ENCODE measurements at places on chromosomes 1 and 21.
A peak's percentile ranks its signal among the peaks of the same experiment; 100 is the strongest.

GRCh38 chr1:181423301-181423918 lies 59.9 kb upstream of the CACNA1E start:
- DNase-seq = no peak

DNA sequence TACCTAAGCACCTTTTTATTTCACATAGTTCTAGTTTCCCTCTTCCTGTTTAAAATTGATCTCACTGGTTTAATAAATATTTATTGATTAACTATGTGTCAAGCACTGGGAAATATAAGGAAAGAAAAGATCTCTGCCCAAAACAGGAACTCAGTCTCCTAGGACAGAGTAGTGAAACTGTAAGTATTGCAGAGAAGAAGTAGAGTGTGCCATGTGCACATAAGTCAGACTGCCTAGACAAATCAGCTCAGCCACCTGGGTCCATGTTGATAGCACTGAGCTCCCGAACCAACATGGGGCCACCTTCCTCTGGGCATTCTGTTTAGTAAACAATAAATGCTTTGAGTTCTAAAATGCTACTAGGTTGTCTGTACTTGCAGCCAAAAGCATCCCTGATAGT lies 9.8 kb upstream of the SSX2IP start:
- DNase-seq = no peak

GRCh38 chr1:67755619-67756018 lies 70.6 kb downstream of the GADD45A start:
- DNase-seq = no peak

DNA sequence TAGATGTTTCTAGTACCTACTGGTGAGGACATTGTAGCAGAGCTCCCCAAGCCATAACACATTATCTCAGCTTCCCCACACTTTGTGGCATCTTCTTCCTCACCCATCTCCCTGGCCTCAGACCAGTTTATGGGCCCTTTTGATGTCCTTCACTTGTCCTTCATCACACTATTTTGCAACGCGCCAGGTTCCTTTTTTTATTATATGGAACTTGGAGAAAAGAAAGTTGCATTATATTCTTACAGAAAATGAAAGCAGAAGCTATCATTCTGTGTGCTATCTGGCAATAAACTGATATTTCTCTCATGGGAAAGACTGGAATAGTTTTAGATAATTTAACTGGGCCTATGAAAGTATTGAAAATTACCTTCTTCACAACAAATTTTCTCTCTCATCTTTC lies 196.9 kb upstream of the ETV3 start:
- DNase-seq = no peak

GRCh38 chr1:155688324-155689080 lies at the start of gene YY1AP1:
YY1AP1 (minus strand) TSS chr1:155688774; CDS start chr1:155680436, 8,338 bp downstream.
- peak; percentile 89 for DNase-seq

- DNase-seq = no peak
Measured at GRCh38 chr21:39374046-39374445, 25.2 kb upstream of the HMGN1 start.

- DNase-seq = no peak
Measured at GRCh38 chr1:30610917-30611316, 112.5 kb downstream of the MATN1 start.

GRCh38 chr1:55823541-55824250 lies 608.5 kb upstream of the USP24 start:
- DNase-seq = no peak

DNA sequence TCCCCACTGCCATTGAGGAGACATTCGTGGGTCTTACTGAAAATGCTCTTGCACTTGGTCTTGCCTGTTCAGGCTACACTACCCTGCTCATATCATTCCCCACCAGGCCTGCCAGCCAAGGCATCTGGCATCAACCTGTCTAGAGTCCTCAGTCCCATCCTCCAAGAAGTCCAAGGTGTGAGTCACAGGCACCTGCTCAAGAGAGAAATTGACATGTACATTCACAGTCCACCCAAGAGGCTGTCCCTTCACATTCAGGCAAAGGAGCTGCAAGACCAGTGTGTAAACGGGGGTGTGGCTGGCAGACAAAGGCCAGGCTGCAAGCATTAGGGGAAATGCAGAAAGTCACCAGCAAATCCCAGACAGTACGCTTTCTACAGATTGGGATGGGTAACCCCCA lies 13.1 kb upstream of the PLA2G2C start:
- DNase-seq = no peak

DNA sequence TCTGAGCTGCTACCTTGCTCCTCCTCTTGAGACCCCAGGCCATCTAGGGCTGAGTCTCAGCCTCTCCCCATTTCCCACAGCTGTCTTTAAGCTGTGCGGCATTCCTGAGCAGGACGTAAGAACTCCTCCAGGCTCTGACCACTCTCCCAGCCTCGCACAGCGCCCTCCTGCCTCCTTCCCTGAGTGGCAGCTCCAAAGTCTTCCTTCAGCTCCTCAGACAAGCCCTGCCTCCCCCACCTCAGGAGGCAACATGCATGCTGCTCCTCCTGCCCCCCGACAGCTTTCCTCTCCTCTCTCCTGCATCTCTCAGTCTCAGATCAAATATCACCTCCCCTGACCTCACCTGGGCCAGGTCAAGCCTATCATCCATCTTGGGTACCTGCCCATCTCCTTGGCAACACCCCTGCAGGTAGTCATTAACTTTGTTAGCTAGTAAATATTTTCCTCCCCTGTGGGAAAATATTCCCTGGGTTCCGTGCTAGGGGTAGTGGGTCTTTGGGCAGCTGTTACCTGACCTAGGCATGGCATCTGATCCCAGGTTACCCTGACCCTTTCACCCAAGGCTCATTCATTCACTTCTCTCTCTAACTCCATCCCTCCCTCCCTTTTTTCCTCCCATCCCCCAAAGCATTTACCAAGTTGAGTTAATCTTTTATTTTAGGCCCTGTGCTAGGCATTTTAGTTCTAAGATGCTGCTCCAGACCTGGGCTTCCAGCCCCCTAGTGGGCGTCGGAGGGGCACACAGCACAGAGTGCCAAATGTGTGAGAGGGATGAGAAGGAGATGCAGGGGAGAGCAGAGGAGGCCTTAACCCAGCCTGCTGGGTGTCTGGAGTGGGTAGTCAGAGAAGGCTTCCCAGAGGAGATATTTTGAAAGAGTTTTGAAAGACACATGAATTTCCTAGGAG lies 419.9 kb downstream of the PTPRU start:
- no peak for DNase-seq

DNA sequence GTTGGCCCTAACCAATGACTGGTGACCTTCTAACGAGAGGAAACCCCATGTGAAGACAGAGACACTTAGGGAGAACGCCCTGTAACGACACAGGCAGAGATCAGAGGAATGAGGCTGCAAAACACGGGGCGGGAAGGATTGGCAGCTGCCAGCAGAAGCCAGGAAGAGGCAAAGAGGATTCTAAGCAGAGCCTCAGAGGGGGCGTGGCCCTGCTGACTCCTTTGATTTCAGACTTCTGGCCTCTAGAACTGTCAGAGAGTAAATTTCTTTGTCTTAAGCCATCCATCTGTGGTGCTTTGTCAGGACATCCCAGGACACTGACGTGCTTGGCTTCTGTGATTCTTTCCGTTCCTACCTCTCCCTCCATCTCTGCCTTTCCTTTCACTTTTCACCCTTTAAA lies 79.3 kb downstream of the SH3BGR start:
- DNase-seq = no peak

- no peak for DNase-seq
Measured at GRCh38 chr1:98515744-98516143, 145.8 kb upstream of the SNX7 start.

GRCh38 chr1:192980856-192981255 lies 78.3 kb downstream of the UCHL5 start:
- DNase-seq = no peak

GRCh38 chr1:218779341-218780100 lies 394.2 kb upstream of the LYPLAL1 start:
- DNase-seq = no peak

DNA sequence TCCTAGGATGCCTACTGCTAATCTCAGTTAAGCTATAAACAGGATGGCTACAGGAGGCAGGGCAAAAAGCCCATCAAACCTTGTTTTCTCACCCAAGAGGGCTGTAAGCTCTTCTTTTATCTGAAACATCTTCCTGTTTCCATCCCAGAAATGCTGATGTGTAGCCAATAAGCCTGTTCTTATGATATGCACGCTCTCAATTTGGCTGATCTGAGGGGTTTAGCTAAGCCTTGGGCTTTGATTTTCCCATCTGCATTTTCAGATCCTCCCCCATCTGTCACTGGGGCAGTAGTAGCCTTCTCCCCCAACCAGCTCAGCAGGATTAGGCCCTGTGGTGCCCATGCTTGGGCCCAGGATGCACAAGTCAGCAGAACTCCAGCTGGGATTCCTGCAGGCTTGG lies 105.0 kb downstream of the BRINP2 start:
- no peak for DNase-seq

GRCh38 chr1:184456189-184456588 lies 69.4 kb downstream of the C1orf21 start:
- no peak for DNase-seq

DNA sequence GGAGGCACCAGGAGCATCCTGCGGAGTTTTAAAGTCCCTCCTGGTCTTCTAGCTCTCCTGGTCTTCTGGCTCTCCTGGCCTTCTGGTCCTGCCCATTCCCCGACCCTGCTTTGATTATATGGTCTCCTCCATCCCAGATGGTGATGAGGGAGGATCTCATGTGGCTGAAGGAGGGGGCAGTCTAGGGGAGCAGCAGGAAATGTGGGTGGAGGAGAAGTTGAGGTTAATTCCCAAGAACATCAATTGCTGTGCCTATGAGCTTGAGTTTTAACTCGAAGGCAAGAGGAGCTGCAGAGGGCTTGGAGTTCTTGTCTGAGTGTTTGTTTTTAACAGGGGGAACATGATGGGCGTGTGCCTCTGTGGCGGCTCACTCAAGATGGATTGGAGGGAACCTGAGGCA lies 408.8 kb downstream of the MATN1 start:
- DNase-seq = no peak

GRCh38 chr1:66521721-66522365 lies 12.1 kb upstream of the SGIP1 start:
- no peak for DNase-seq

DNA sequence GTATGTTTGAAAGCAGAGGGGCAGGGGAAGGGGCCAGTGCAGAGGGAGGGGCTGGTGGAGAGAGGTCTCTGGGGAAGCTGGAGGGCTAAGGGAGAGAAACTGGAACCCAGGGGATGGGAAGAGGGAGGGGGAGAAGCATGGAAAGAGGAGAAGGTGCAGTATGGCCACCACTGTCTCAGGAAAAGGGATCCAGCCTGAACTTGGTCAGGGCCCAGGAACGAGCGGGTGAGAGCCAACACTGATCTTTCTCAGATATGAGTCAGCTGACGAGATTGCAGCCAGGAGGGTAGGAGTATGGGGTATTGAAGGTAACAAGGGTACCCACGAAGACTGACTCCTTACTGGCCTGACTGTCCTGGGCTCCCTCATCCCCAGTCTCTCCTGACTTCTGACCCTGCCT lies 18.0 kb downstream of the TIE1 start:
- DNase-seq = no peak

DNA sequence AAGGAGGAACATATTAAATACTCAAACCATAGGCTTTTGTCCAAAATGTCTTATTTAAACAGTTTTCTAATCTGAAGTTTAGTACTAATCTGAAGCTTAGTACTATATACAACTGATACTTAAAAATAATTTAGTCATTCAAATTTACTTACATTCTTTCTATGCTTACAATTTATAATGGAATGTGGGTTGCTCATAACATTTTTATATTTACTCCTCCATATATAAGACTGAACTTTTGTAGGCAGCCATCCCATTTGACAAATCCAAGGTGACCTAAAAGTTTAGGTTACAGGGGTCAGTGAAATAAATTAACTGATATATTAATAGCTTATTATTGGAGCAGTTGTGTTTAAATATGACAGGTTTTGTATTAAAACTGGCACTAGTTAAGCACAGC lies 570.6 kb downstream of the DPYD start:
- no peak for DNase-seq

DNA sequence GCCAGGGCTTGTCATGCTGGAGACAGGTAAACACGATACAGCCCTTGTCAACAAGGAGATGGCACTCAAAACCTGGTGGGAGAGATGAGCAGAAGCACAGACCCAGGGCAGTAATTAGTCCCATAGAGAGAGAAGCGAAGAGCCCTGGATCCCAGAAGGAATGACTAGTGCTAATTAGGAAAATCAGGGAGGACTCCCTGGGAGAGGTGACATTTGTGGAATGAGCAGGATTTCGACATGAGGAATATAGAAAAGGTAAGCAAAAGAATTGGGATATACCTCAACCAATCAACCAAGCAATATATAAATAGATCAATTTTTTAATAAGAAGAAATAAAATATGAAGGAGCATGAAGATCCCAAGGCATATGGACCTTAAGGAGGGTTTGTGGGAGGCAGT lies 98.5 kb upstream of the GJB5 start:
- DNase-seq = no peak

GRCh38 chr1:51956528-51957509 lies 33.7 kb downstream of the RAB3B start:
- no peak for DNase-seq

- no peak for DNase-seq
Measured at GRCh38 chr21:46552274-46552673, 52.6 kb downstream of the S100B start.

DNA sequence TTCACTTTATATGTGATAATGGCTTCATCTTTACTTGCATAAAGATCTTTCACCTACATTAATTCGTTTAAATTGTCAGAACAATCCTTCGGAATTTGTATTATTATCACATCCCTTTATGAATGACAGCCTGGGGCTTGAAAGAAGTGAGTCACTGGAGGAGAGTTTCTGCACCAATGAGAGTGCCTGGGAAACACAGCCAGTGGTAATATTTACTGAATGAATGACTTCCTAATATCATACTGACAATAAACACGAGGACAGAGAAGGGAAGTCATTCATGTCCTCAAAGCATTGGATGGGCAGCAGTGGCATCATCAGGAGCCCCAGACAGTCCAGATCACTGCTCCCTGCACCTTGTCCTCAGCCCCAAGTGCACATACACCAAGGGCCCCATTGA lies 40.7 kb upstream of the PDE4B start:
- DNase-seq = no peak

DNA sequence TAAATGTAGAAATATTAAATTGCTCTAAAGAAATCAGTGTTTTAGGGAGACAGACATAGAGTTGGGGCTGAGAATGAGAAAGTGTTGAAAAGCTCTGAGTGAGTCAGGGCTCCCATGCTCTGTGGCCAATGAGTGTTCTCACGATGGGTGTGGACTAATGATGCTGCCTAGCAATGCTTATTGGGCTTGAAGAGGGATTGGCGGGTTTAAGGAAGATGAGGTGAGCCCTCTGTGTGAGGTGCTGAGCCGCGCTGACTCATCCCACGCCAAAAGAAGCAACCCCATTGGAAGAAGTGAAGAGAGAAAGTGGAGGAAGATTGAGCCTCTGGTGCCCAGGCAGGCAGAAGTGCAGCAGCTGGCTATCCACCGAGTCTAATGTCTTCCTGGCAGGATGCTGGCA lies 65.1 kb upstream of the DPT start:
- DNase-seq = no peak

DNA sequence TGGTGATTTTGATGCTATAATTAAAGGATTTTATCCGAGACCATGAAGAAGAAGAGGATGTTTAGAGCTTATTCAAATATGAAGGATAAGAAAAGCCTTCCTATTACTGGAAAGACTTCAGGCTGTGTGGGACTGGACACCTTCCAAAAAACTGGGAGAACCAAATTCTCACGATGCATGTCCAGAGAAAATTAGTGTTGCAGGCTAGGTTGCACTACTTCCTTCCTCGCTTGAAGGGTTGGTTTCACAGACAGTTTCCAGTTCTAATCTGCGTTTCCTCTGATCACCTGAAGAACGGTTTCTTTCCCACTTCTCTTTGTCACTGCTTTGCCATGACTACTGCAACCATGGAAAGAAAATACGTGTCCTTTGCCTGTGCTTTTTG lies 2.0 kb downstream of the MTARC2 start:
- no peak for DNase-seq

GRCh38 chr1:29292344-29292743 lies 56.0 kb downstream of the PTPRU start:
- DNase-seq = no peak
